ENCODE measurements at places on chromosomes 7 and 10.

DNA sequence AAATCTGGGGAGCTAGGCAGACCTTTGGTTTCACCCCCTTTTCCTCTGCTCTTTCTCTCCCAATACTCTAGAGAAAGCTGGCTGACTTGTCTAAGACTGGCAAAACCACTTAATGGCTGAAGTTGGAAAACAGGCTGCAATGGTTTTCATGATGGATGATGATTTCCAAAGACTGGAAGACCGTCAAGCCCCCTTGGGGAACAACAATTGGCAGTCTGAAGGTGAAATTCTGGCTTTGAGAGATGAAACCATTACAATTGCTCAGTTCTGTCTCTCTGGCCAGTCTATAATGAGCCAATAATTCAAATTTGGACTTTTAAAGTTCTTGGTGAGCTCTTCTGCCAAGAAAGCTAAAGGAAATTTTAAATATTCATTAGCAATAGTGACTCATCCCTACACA lies 680.5 kb downstream of the PARD3 start:
- DNase-seq = no peak

DNA sequence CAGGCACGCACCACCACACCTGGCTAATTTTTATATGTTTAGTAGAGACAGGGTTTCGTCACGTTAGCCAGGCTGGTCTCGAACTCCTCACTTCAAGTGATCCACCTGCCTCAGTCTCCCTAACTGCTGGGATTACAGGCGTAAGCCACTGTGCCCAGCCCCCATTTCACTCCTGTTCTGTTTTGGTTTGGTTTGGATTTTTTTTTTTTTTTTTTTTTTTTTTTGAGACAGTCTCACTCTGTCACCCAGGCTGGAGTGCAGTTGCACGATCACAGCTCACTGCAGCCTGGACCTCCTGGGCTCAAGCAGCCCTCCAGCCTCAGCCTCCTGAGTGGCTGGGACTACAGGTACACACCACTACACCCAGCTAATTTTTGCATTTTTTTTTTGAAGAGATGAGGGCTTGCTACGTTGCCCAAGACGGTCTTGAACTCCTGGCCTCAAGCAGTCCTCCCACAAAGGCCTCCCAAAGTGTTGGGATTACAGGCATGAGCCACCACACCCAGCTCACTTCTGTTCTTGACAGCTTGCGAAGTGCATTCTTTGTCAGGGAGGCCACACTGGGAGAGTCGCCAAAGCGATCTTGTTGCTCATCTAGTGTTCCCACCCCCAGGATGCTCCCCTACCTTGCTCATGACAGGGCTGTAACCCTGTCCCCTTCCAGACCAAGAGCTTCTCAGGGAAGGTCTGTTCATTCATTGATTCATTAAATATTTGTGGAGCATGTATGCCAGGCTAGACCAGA lies 229.1 kb downstream of the CUX1 start:
- no peak for DNase-seq

GRCh38 chr7:55043691-55044370 lies 25.0 kb downstream of the EGFR start:
- DNase-seq = no peak

GRCh38 chr10:109374215-109374614 lies 549.1 kb downstream of the XPNPEP1 start:
- no peak for DNase-seq

DNA sequence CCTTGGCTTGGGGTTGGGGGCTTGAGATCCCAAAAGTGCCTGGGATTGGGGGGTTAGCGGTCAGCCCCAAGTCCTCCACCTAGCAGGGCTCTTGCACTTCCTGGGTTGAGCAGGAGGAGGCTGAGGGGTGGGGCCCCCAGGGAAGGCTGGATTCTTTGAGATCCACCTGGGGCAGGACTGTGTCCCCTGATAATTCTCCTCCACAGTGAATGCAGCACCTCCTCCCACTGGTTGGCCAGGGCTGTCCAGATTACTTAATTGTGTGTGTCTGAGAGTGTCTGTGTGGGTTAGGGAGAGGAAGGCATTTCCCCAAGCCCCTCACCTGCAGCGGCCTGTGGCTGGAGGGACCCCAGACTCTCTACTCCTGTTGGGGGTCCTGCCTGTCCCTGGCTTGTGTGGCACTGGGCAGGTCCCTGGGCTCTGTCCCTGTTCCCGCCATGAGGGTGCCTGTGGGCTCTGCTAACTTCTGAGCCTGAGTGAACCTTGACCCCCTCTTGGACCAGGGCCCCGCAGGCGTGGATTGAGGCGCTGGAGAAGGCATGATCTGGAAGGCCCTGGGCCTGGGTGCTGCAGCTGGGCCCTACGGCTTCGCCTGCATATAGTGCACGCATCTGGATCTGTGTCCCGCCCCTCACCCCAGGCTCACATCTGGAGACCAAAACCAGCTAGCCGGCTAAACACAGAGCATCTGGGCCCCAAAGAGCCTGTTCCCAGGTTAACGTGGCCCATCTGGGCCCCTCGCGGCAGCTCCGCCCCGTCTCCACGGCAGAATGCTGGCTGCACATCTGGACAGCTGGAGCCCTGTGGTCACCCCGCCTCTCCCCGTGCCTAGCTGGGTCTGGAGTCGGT lies 10.4 kb downstream of the TMEM270 start:
- DNase-seq = no peak

DNA sequence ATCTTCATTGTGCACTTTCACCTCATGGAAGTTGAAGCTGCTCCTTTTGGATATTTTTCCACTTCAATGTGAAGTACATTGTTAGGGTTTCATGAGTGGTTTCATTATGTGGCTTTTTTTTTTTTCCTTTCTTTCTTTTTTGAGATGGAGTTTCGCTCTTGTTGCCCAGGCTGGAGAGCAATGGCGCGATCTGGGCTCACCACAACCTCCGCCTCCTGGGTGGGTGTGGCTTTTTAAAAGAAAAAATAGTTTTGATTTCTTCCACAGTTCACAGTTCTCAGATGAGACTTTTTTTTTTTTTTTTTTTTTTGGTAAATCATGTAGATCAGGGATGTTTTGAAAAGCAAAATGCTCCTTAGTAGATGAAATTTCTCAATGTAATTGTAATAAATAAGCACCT lies 652.3 kb upstream of the ANKRD30A start:
- no peak for DNase-seq

DNA sequence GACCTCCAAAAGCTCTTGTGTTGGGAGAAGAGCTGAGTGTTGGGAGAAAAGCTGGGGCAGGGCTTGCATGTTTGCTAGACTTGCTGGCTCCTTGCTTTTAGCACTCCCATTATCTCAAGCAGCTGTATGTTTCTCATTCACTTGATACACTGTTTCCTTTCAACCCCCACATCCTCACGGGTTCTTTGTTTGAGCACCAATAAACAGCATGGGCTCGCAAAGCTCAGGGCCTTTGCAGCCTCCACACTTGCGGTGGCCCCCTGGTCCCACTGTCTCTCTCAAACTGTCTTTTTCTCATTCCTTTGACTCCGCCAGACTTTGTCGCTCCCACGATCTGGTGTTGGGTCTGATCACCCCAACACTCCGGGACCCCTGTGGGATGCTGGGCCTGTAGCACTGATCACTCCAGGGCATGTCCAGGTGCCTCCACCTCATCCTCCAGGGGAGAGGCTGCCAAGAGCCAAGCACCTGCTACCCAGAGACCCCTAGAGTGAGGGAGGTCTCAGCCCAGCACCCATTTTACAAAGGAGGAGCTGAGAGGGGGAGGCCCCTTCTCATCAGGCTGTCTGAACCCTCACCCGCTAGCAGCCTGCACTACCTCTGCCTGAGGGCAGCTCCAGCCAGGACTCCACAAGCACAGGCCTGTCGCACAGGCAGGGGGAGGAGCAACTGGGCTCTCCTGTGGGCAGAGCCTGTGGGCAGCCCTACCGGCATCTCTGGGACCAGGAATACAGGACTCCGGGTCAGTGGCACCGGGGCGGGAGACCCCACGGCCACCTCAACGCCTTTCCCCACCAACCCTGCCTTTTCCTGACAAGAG lies 49.1 kb upstream of the MSMB start:
- DNase-seq = no peak

- no peak for DNase-seq
These were observed 82.2 kb downstream of the RAB11FIP2 start for GRCh38 chr10:117964536-117964935.

GRCh38 chr7:142835487-142835886 lies 19.4 kb upstream of the EPHB6 start:
- no peak for DNase-seq

DNA sequence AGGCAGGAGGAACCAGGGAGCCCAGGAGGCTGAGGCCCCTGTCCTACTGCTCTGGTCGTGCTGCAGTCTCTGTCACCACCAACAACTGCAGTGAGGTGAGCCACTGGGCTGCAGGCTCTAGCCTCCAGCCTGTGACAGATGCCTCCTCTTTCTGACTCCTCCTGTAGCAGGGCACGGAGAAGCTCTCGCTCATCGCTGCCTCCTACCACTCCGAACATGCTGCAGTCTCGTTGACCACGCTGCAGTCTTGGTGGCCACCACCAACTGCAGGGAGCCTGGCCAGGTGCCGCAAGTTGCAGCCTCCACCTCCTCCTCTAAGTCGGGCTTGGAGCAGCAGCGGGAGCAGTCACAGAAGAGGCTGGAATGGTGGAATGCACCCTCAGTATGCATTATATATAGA lies 22.1 kb upstream of the VOPP1 start:
- no peak for DNase-seq

DNA sequence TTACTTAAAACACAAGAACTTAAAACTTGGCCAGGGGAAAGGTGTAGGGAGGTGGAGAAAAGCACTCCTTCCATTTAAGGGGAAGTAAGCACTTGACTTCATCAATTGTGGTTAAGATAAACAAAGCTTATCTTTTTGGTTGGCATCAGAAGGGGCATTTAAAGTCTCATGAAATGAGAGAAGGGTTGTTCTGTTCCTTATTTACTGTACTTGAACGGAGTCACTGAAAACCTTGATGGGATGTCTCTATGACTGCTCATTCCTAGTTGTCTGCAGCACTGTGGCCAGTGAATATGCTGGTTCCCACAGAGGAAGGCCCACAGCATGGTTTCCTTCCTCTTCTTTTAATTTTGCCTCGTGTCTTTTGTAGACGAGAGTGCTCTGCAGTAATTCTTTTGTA lies 229.3 kb downstream of the AUTS2 start:
- no peak for DNase-seq

- DNase-seq = no peak
These were observed 58.6 kb downstream of the PROSER2 start for GRCh38 chr10:11881477-11882417.

- no peak for DNase-seq
These were observed 10.5 kb downstream of the POLR1F start for GRCh38 chr7:19698331-19698730.

DNA sequence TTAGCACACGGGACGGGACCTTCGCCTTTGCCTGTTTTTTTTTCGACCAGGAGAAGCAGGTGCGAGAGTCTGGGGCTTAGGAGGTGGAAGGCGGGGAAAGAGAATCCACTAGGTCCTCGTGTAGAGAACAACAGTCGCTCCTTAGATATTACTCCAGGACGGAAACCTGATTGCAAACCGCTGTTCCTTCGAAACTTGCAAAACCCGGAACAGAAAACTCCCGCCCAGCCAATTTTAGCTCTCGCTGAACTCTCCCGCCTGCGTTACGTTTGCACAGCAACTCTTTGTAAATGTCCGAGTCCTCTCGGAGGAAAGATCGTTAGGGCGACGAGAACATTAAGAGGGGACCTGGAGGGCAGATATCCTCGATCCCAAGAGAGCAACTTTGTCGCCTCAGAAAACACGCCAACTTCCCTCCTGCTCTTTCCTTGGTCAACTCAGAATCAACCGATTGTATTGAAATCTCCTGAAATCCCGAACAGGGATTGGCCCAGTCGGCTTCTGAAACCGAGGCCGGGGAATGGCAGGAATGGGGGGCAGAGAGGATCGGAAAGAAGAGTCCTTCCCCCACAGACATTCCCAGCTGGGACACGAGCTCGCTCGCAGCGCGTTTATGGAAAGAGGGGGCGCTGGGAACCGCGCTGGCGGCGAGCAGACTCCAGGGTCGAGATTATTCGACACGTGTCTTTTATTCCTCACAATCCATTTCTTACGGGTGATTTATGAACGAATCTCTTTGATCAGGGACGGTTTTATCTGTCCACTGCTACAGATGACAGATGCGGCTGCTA lies 9.9 kb downstream of the TWIST1 start:
- no peak for DNase-seq

GRCh38 chr7:12703881-12704280 lies 16.4 kb downstream of the ARL4A start:
- no peak for DNase-seq

GRCh38 chr7:159020987-159021386 lies 123.7 kb downstream of the VIPR2 start:
- DNase-seq = no peak

DNA sequence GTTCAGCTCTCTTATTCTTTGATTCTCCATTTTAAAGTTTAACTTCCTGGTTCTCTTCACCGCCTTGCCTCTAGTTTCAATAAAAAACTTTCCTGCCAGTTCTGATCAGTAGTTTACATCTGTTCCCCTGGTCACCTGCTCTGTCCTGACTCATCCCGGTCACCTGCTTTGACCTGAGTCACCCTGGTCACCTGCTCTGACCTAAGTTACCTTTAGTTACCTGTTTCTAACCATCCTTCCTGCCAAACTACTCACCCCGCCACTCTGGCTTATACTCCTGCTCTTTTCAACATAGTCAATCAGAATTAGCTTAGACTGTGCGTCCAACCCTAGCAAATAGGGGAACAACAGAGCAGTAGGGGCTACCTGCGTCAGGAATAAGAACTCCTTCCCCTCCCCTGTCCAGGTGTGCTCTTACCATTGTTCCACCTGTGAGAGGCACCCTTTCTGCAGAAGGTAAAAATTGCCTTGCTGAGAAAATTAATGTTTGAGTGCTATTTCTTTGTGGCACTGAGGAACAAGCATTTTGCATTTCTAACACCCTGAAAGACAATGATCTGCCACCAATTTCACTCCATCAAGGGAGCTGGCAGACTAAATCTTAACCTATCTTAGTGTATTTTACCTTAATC lies 263.6 kb downstream of the DOCK4 start:
- no peak for DNase-seq

- DNase-seq = no peak
These were observed 98.8 kb upstream of the PFKP start for GRCh38 chr10:2968401-2969058.

DNA sequence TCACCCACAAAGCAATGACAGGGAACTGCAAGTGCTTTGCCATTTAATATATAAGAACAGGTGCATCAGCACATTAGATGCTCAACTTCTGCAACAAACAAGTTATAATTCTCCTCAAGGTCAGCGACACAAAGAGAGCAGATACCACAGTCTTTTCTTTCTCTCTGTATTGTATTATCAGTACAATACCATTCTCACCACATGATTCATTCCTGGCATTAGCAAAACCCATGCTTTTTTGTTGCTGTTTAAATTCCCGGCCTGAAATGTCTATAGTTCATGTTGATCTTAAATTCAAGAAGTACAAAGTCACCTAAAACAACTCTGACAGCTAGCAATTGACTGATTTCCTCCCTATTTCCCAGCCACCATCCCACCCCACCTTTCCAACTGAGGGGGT lies 111.8 kb upstream of the FEZF1 start:
- no peak for DNase-seq
